ENCODE measurements at places on chromosomes 5 and 9. TPM values are rescaled to one million over a fixed set of nuclear protein-coding genes. Genes with fewer than 3 reads are reported as not detected.

GRCh38 chr5:67043796-67044511 lies 152.6 kb downstream of the CD180 start:
- H3K27ac ChIP-seq = no peak overlapping the region
- DNase-seq = no peak
- H3K27me3 ChIP-seq = no peaks in the 10 kb centered on the region
- no peaks in the 10 kb centered on the region for H3K36me3 ChIP-seq

Gene TAF11L10
- total RNA-seq = not detected

DNA sequence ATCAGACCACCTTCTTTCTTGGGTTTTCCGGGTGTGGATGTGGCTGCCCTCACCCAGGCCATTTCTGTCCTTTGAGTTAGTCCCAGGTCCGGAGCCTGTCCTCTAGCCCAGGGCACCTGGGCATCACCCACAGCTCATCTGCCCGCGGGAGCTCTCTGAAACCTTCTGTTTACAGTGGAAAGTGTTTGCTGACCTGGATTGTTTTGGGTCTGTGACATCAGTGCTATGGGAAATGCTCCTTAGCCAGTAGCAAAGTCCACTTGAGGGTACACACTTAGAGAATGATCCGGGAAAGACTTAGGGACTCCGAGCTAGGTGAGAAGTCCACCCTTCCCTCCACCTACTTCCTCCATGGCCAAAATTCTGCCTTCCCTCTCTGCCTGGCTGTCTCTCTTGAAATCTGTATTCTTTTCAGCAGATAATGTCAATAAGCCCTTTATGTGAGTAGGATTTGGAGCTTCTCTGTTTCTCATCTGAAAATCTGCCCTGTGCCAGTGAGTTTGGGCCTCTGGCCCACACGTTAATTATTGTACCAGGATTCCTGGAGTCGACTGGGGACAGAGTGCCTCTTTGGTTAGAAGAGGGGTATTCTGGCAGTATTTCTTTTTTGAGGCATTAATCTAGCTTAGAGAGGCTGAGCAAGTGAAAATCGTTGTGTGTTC lies 19.9 kb downstream of the ABLIM3 start:
- no peaks in the 10 kb centered on the region for H3K36me3 ChIP-seq
- no peak overlapping the region for H3K27ac ChIP-seq
- no peak for DNase-seq
- H3K4me1 ChIP-seq = no peaks in the 10 kb centered on the region
- no peaks in the 10 kb centered on the region for H3K27me3 ChIP-seq

DNA sequence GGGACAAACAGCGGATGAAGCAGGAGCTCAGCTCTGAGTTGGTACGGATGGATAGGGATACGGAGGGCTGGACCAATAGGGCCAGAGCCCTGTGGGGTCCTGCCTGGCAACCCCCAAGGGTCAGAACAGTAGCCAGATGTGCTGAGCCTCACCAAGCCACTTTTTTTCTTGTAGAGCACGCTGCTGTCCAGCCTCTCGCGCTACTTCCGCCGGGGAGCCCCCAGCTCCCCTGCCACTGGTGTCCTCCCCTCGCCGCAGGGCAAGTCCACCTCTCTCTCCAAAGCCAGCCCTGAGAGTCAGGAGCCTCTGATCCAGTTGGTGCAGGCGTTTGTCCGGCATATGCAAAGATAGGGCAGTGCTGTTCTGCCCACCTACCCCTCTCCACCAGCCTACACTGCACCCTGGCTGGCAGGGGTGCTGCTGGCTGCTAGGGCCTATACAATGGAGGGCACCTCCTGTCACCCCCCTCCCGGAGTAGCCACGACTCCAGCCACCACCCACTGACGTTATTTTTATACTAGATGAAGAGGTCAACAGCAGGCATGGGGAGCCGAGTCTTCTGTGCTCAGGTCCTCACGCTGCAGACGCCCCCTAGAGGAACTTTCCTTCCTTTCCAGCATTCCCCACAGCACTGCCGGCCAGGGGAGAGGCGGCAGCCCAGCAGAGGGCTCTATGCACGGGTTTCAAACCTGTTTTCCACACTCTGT lies 21.6 kb downstream of the SH3GLB2 start:
- no peaks in the 10 kb centered on the region for H3K27me3 ChIP-seq
- no peak overlapping the region for H3K4me3 ChIP-seq
- no peak overlapping the region for H3K27ac ChIP-seq
- no peaks in the 10 kb centered on the region for H3K4me1 ChIP-seq

Gene GPR21
- not detected for total RNA-seq

DNA sequence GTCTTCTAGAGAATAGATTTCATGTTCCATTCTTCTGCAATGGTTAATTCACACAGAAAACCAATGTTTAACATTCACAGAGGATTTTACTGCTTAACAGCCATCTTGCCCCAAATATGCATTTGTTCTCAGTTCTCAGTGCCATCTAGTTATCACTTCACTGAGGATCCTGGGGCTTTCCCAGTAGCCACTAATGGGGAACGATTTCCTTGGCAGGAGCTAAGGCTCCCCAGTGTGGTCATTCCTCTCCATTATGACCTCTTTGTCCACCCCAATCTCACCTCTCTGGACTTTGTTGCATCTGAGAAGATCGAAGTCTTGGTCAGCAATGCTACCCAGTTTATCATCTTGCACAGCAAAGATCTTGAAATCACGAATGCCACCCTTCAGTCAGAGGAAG lies 3.4 kb downstream of the ERAP2 start:
- H3K36me3 ChIP-seq = peaks cover 45% of the 10 kb centered on the region
- DNase-seq = no peak
- H3K27me3 ChIP-seq = no peaks in the 10 kb centered on the region
- H3K4me1 ChIP-seq = peaks cover 40% of the 10 kb centered on the region

GRCh38 chr9:21510806-21511205 lies 28.7 kb upstream of the IFNE start:
- no peak for DNase-seq
- no peak overlapping the region for H3K4me3 ChIP-seq
- peaks cover 2% of the 10 kb centered on the region for H3K4me1 ChIP-seq
- no peaks in the 10 kb centered on the region for H3K27me3 ChIP-seq
- H3K27ac ChIP-seq = no peak overlapping the region

DNA sequence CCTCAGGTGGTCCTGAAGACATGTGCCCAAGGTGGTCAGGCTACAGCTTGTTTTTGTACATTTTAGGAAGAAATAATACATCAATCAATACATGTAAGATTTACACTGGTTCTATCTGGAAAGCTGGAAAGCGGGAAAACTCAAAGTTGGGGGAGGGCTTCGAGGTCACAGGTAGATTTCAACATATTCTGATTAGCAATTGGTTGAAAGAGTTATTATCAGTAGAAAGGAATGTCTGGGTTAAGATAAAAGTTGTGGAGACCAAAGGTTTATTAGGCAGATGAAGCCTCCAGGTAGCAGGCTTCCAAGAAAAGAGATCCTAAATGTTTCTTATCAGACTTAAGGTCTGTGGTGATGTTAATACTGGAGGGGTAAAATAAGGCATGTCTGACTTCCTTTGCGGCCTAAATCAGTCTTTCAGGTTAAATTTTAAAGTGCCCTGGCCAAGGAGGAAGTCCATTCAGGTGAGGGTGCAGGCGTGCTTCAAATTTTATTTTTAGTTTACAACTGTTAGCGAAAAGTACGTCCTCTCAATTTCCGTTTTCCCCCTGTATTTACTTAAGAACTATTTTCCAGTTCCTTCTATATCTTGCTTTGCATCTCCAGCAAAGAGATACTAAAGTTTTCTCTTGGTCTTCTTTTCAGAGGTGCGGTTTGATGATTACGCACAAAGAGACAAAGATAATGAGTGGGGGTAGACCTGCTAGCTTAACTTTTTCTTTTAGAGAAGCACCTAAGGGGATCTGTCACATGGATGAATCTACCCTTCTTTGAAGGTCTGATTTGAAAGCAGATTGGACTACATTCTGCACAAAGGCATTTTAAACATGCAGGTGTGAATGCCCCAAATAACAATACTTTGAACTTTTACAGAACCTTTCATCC lies 578.6 kb downstream of the RAB3C start:
- no peaks in the 10 kb centered on the region for H3K36me3 ChIP-seq
- H3K27me3 ChIP-seq = no peaks in the 10 kb centered on the region
- no peak for DNase-seq
- H3K4me1 ChIP-seq = no peaks in the 10 kb centered on the region
- no peak overlapping the region for H3K27ac ChIP-seq

- H3K36me3 ChIP-seq = no peaks in the 10 kb centered on the region
- H3K4me3 ChIP-seq = no peak overlapping the region
- H3K27ac ChIP-seq = no peak overlapping the region
- no peaks in the 10 kb centered on the region for H3K4me1 ChIP-seq
Observed at GRCh38 chr5:36389245-36389644, 87.5 kb upstream of the RANBP3L start.

- H3K4me1 ChIP-seq = no peaks in the 10 kb centered on the region
- H3K4me3 ChIP-seq = no peak overlapping the region
- no peak overlapping the region for H3K27ac ChIP-seq
- H3K36me3 ChIP-seq = peaks cover 93% of the 10 kb centered on the region
- H3K27me3 ChIP-seq = no peaks in the 10 kb centered on the region
- DNase-seq = no peak
Observed at GRCh38 chr5:98899456-98899855, 29.4 kb downstream of the CHD1 start.

GRCh38 chr9:105425816-105426433 lies 21.9 kb upstream of the FSD1L start:
- H3K36me3 ChIP-seq = no peaks in the 10 kb centered on the region
- H3K4me1 ChIP-seq = no peaks in the 10 kb centered on the region
- no peaks in the 10 kb centered on the region for H3K27me3 ChIP-seq
- H3K4me3 ChIP-seq = no peak overlapping the region
- no peak for DNase-seq

Gene PCDHGA11
- total RNA-seq = 0.40 TPM

Gene ZNF883
- 0.95 TPM for total RNA-seq

DNA sequence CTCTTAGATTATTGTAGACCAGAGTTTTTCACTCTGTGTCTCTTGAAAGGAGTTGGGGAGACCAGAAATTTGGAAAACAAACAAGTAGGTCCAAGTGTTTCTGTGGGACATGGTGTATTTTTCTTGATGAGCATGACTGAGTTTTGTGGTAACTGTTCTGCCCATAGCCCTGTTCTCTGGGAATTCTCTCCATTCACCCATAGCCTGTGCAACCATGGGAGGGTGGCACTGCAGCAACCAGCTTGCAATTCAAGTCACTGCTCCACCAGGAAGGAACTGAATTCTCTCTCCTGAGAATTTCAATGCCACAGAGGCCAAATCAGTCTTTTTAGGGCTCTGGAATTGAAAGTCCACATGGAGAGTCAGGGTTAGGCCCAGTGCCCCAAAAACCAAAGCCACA lies 475.3 kb upstream of the TRPC7 start:
- H3K27ac ChIP-seq = no peak overlapping the region
- H3K4me1 ChIP-seq = no peaks in the 10 kb centered on the region
- no peaks in the 10 kb centered on the region for H3K36me3 ChIP-seq
- H3K4me3 ChIP-seq = no peak overlapping the region
- DNase-seq = no peak

- no peaks in the 10 kb centered on the region for H3K36me3 ChIP-seq
- no peak for DNase-seq
- H3K27ac ChIP-seq = no peak overlapping the region
- H3K4me1 ChIP-seq = no peaks in the 10 kb centered on the region
- H3K4me3 ChIP-seq = no peak overlapping the region
- H3K27me3 ChIP-seq = no peaks in the 10 kb centered on the region
Observed at GRCh38 chr9:20402273-20402875, 219.9 kb downstream of the MLLT3 start.

- H3K4me3 ChIP-seq = no peak overlapping the region
- H3K27me3 ChIP-seq = no peaks in the 10 kb centered on the region
- no peak overlapping the region for H3K27ac ChIP-seq
- DNase-seq = no peak
- no peaks in the 10 kb centered on the region for H3K36me3 ChIP-seq
- no peaks in the 10 kb centered on the region for H3K4me1 ChIP-seq
Observed at GRCh38 chr5:149337736-149338135, 7.6 kb upstream of the GRPEL2 start.

Gene LOX
- 0.16 TPM for total RNA-seq

Gene KIF24
- total RNA-seq = 0.28 TPM

DNA sequence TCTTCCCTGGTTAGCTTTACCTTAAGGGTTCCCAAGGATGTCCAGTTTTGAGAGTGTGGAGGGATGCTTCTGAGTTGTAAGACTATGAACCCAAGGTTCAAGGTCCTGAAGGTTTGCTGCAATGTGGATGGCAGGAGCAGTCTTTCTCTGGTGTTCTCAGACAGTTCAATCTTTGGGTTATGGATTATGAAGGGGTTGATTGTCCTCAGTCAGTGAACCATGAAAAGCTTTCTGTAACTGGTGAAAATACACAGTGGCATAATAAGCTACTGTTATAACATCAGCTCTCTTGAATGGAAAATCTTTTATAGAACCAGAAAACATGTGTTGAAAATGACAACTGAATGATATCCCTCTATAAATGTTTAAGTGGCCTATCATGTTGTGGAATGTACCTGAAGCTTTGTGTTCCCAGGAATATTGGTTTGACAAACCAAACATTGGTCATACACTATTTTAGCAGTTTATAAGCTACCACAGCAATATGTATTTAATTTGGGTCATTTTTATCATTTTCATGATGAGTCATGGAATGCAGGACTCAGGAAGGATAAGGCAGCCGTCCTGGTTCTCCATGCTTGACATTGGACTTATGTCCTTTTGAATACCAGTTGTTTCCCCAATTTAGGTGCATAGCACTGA lies 1041.8 kb upstream of the ARRDC3 start:
- no peaks in the 10 kb centered on the region for H3K27me3 ChIP-seq
- no peak overlapping the region for H3K4me3 ChIP-seq
- H3K36me3 ChIP-seq = no peaks in the 10 kb centered on the region

Gene SAXO1
- 0.21 TPM for total RNA-seq

- no peak overlapping the region for H3K27ac ChIP-seq
- H3K4me3 ChIP-seq = no peak overlapping the region
- H3K4me1 ChIP-seq = no peaks in the 10 kb centered on the region
- no peak for DNase-seq
- H3K36me3 ChIP-seq = no peaks in the 10 kb centered on the region
- no peaks in the 10 kb centered on the region for H3K27me3 ChIP-seq
Observed at GRCh38 chr9:1100945-1101344, 50.8 kb downstream of the DMRT2 start.

GRCh38 chr5:143683459-143683858 lies 128.5 kb upstream of the HMHB1 start:
- H3K36me3 ChIP-seq = no peaks in the 10 kb centered on the region
- no peaks in the 10 kb centered on the region for H3K4me1 ChIP-seq
- no peak for DNase-seq
- no peak overlapping the region for H3K27ac ChIP-seq
- no peak overlapping the region for H3K4me3 ChIP-seq

- no peak overlapping the region for H3K4me3 ChIP-seq
- no peak overlapping the region for H3K27ac ChIP-seq
- DNase-seq = no peak
- peaks cover 3% of the 10 kb centered on the region for H3K27me3 ChIP-seq
- H3K36me3 ChIP-seq = no peaks in the 10 kb centered on the region
Observed at GRCh38 chr5:112634796-112635195, 102.9 kb upstream of the APC start.

- H3K36me3 ChIP-seq = no peaks in the 10 kb centered on the region
- no peak overlapping the region for H3K4me3 ChIP-seq
- no peak overlapping the region for H3K27ac ChIP-seq
- DNase-seq = no peak
Observed at GRCh38 chr5:148163345-148163744, 5.0 kb upstream of the SPINK14 start.

Gene ICE1
- 29.7 TPM for total RNA-seq

Measured in natural killer cell (primary cell).